NCI-H1105 (cell line): ENCODE measurements at places on chromosomes 2 and 18.

- no peak for DNase-seq
Observed at GRCh38 chr2:164565359-164565758, 55.9 kb downstream of the GRB14 start.

- DNase-seq, result no peak
Observed at GRCh38 chr2:47265158-47265557, 110.0 kb upstream of the STPG4 start.

DNA sequence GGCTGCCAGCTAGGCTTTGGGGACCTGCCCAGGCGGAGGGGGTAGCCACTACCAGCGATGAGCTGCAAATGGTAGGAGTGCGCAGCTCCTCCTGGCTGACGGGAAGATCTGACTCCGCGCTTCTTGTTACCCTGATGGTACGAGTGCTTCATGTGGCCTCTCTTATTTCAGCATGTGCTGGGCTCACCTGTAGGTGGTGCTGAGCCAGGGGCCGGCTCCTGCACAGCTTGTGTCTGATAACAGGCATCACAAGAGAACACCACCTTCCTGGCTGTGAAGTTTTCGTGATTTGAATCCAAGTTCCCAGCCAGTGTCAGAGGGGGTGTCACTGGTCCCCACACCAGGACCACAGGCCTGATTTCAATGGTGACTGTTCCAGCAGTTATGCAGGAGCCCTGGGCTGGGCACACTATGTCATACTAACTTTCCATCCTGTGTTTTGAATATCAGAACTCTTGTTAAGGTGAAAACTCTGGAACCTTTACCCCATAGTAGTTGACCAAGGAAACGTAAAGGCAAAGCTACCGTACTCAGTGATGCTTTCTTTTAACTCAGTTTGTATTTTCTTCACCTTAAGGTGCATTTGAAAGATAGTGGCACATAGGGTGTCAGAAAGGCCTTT, 28.0 kb downstream of the APCDD1 start:
- DNase-seq, result no peak

DNA sequence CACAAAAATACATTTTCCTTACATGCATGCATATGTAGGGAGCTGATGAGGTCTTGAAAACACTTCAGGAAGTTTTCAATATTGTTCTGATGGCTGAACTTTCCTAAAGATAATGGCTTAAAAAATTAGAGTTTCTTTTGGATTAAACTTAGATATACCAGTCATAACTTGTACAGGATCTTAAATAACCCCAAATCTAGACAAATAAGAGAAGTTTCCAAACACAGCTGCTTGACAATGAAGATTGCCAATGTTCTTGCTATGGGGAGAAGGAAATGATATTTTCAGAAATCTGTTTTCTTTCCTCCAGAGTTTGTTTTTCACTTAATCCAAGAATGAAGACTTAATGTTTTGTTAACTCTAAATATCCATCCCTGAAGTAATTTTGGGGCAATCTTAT, 54.6 kb upstream of the SPTBN1 start:
- DNase-seq, result no peak

DNA sequence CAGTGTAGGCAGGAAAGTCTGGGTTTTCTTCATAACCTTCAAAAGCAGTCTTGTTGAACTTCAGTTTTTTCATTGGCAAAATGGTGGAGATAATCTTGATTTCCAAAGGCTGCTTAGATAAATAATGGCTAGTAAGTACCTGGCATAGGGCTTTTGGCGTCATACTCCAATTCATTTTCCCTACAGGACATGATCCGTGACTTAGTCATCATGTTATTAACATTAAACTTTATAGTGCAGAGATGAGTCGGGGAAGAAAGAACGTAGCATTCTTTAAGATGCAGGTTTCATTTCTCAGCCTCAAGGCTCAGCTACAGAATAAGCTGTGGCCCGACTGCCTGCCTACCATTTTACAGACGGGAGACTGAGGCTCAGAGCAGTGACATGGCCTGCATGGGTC, 64.0 kb downstream of the RALBP1 start:
- no peak for DNase-seq

DNA sequence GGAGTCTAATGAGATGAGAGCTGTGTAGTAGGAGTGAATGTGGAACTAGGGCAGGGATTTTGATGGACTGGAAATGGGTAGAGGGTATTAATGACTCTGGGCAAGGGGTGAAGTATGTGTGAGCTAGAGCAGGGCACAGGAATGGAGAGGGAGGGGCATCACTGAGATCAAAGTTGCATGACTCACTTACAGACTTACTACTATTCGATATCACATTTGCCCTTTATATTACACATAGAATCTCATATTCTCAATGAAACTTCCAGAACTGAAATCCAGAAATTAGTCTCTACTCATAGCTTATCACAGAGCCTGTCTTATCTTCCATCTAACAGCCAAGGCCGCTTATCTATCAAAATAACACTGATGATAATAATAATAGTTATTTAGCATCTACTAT, 20.0 kb upstream of the ITGB6 start:
- no peak for DNase-seq

DNA sequence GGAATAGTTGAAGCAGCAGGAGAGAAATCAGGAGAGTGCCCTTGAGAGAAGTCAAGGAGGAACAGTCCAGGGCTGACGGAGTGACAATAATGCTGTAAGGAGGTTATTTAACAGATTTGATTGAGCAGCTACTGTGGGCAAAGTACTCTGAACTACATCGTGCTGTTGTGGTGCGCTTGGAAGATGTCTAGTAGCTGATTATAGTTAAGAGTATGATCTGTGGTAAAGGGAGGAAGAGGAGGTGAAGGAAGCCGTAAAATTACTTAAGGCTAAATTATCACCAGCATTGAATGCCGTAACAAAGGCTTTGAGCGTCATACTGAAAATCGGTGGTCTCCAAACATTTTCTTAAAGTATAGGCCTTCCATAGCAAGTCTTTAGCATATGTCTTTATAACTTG, 4.5 kb downstream of the PCBP1 start:
- no peak for DNase-seq

DNA sequence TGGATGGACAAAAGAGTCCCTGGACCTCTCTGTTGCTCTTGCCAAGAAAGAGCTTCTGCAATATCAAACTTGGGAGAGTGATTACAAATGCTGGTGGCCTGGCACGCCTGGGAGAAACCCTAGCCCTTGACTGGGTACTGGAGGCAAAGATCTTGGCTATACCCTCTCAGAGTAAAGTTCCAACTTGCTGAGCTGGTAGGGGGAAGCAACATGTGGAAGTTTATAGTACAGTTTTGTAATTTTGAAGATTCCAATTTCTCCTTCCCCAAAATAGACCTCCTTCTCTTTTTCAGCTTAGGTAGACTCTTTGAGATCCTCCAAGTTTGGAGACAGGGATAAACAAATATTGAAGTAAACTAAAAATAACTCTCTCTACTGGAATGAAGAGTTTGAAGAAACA, 645.3 kb downstream of the NR4A2 start:
- no peak for DNase-seq

- DNase-seq, result peak; percentile 68
Observed at GRCh38 chr18:36543991-36544725, 246.6 kb downstream of the FHOD3 start.

- DNase-seq, result no peak
Observed at GRCh38 chr2:86492048-86492453, 50.9 kb downstream of the KDM3A start.

- no peak for DNase-seq
Observed at GRCh38 chr2:239975665-239976064, 49.5 kb downstream of the NDUFA10 start.

- DNase-seq, result no peak
Observed at GRCh38 chr18:55116863-55117262, 157.6 kb upstream of the CCDC68 start.

DNA sequence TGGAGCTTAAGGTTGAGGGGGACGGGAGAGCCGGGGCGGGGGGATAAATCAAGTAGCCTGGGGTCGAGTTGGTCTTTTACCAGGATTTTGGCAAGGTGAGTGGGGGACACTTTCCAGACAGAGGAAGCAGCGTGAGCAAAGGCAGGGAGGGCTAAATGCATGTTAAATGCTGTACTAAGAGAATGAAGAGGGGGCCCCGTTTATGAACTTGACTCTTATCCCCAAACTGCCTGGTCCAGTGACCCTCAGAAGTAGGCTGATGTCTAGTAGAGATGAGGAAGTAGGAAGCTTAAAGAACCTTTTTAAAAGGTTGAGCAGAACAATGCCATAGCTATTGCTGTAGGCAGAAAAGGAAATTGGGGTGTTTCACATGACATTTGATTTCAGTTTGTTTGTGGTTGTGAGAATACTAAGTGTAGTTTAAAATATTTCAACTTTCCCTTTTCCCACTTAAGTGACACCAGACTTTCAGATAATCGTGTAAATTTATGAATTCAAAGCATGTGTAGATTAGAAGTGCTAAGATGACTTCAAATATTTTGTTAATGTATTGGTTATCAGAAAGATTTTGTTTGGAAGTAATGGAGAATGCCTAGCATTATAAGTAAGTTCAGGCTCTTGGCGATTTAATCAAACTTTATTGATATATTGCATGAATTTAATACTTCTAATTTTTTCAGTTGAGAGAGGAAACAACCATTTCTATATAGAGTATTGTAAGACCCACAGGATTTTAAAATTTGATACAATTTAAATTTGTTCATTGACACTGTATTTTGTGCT, 1.8 kb downstream of the REL start:
- DNase-seq, result no peak

DNA sequence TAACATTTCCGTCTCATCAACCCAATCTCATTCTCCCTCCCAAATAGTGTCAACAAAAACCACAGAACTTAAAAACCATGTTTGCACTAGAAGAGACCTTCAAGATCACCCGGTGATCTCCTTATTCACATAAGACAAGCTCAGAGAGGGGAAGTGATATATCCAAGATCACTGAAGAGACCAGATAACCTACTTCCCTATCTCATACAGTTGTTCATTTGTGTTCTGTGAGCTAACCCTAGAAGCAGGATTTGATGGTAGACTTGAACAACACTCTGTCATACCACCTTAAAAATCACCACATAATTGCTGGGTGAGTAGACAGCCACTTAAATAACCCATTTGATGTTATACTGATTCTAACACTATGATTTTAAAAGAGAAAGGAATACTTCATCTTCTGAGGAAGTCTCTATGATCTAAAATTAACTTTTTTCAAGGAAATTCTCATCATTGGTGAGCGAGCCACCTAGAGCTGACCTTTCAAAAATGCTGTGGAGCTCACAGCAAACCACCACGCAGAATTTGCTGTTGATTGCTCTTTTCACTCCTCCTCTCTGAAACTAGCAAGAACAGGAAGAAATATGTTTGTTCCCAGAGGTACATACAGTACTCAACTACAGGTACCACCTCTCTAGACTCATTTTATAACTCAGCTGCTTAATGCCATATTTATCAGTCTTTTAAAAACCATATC, 15.1 kb downstream of the AAK1 start:
- DNase-seq, result no peak

DNA sequence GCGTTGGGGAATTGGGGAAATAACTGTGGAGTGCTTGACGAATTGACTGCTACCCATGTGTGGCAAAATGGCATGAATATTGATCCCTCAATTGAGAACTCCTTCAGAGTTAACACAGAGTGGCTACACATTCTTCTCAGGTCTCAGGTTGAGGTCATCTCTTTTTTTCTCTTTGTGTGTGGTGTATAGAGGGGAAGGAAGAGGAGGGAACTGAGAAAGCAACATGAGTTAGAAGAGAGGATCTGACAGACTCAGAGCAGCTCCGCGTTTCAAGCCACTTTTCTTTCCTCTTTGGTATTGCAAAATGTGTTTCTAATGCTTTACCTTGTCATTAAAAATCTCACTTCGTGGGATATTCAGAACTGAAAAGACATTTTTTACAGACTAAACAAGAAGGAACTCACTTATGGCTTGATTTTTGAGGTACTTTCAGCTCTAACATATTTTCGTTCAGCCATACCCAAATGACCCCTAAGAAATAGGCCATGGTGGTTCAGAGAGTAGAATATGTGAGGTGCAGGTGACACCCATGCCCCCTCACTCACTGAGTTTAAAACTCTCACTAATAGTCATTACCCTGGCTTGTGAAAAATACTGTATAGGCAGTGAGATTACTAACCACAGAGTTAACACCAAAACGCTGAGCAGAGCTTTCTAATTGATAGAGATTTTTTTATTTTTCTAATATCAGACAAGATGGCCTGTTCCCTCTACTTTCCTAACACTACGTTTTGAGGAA, 22.5 kb downstream of the STAT4 start:
- no peak for DNase-seq

DNA sequence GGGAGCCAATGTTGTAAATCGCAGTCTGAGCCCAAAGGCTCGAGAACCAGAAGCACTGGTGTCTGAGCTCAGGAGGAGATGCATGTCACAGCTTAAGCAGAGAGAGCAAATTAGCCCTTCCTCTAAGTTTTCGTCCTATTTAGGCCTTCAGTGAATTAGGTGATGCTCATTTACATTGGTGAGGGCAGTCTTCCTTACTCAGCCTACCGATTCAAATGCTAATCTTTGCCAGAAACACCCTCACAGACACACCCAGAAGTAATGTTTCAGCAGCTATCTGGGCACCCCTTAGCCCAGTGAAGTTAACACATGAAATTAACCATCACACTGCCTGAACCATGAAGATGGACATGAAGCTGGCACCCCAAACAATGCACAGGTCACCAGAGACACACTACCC, 385.1 kb downstream of the STK39 start:
- DNase-seq, result no peak

GRCh38 chr18:12085786-12086185, 7.9 kb upstream of the ANKRD62 start:
- no peak for DNase-seq

GRCh38 chr2:196166876-196167275, 4.5 kb downstream of the STK17B start:
- no peak for DNase-seq

- no peak for DNase-seq
Observed at GRCh38 chr2:30504731-30505130, 57.7 kb downstream of the LCLAT1 start.

GRCh38 chr2:46461709-46462171, 17.6 kb upstream of the TMEM247 start:
- DNase-seq, result no peak

GRCh38 chr2:120763508-120763907, 27.8 kb downstream of the GLI2 start:
- DNase-seq, result no peak

- DNase-seq, result no peak
Observed at GRCh38 chr2:65762068-65762467, 329.7 kb upstream of the SPRED2 start.

DNA sequence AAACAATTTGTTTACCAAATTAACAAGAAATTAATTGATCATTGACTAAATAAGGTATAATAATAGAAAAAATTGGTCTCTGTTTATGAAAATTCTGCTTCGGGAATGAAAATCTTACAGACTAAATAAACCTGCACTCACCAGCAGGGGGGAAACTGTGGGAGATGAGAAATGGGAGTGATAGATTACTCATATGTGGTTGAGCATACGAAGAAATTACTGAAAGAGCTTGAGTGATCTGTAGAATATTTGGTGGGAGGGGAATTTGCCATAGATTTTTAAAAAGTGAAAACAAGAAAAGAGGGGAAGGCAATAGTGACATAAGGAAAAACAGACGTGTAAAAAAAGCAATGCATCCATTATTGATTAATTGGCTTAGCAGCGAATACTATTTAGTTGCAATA, 2.2 kb downstream of the HMSD start:
- no peak for DNase-seq
